Transverse colon (tissue), 4 donors: ENCODE measurements at places on chromosomes 11 and 22. TPM values are rescaled to one million over a fixed set of nuclear protein-coding genes. Genes with fewer than 3 reads are reported as not detected.

GRCh38 chr11:93728792-93729128 lies 12.5 kb downstream of the TAF1D start:
- no peak overlapping the region for H3K4me3 ChIP-seq
- peaks cover 15% of the 10 kb centered on the region for H3K4me1 ChIP-seq
- no peaks in the 10 kb centered on the region for H3K27me3 ChIP-seq

DNA sequence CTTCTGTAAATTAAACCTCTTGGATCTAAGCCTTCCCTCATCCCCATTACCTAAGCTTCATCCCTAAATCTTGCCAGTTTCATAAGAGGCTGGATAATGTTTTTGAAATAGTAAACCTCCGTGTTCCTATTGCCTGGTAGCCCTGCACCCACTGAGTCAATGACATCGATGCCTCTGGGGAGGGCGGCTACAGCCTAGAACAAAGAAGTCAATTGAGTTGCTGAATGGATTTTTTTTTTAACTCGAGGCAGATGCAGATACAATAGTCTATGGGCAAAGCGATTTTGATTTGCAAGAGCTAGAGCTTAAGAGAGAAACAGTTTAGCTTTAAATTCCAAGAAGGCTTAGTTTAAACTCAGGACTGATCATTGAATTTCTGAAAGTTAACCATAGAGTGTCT lies 121.3 kb downstream of the NECTIN1 start:
- no peaks in the 10 kb centered on the region for H3K4me1 ChIP-seq
- no peaks in the 10 kb centered on the region for H3K36me3 ChIP-seq
- H3K4me3 ChIP-seq = no peak overlapping the region
- no peak overlapping the region for H3K27ac ChIP-seq

DNA sequence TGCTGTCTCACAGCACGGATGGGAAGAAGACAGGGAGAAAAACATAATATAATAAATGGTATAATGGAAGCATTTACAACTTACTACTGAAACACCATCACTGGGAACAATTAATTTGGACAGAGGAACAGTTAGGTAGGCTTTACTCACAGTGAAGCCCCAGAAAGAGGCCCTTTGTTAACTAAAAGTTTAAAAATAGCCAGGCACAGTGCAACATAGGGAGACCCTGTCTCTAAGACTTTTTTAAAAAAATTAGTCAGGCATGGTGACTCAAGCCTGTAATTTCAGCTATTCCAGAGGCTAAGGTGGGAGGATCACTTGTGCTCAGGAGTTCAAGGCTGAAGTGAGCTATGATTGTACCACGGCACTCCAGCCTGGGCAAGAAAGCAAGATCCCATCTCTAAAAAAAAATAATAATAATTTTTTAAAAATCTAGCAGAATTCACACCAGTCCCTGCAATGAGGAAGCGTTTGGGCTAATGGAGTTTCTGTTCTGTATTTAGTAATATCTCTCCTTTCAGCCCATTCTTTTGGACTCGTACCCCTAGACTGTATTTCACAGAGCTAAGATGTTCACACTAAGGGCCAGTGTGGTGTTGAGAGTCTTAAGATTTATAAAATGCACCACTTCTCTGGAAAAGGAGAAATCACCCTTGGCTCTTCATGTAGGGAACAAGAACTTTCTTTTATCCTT lies 275.5 kb downstream of the SOX6 start:
- no peak overlapping the region for H3K27ac ChIP-seq
- peaks cover 2% of the 10 kb centered on the region for H3K4me1 ChIP-seq
- DNase-seq = no peak
- H3K27me3 ChIP-seq = no peaks in the 10 kb centered on the region
- no peak overlapping the region for H3K4me3 ChIP-seq
- H3K36me3 ChIP-seq = no peaks in the 10 kb centered on the region

DNA sequence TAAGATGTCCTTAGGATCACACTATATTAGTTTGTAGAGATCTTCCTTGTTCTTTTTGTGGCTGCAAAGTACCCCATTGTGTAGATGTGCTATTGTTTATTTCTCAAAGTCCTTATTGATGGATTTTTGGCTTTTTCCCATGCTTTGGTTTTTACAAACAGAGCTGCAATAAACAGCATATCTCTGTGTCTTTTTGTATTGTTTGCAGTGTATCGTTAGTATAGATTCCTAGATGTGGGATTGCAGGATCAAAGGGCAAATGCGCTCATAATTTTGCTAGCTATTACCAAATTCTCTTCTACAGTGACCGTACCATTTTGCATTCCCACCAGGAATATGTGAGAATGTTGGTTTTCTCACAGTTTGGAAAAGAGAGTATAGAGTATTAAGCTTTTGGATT lies 27.5 kb upstream of the FTH1 start:
- DNase-seq = no peak
- no peak overlapping the region for H3K4me3 ChIP-seq
- H3K27me3 ChIP-seq = no peaks in the 10 kb centered on the region
- no peaks in the 10 kb centered on the region for H3K36me3 ChIP-seq
- H3K4me1 ChIP-seq = no peaks in the 10 kb centered on the region

GRCh38 chr11:94504689-94505293 lies 7.5 kb upstream of the C11orf97 start:
- H3K27me3 ChIP-seq = no peaks in the 10 kb centered on the region
- H3K36me3 ChIP-seq = peaks cover 5% of the 10 kb centered on the region
- H3K4me1 ChIP-seq = no peaks in the 10 kb centered on the region
- no peak overlapping the region for H3K4me3 ChIP-seq
- DNase-seq = no peak

DNA sequence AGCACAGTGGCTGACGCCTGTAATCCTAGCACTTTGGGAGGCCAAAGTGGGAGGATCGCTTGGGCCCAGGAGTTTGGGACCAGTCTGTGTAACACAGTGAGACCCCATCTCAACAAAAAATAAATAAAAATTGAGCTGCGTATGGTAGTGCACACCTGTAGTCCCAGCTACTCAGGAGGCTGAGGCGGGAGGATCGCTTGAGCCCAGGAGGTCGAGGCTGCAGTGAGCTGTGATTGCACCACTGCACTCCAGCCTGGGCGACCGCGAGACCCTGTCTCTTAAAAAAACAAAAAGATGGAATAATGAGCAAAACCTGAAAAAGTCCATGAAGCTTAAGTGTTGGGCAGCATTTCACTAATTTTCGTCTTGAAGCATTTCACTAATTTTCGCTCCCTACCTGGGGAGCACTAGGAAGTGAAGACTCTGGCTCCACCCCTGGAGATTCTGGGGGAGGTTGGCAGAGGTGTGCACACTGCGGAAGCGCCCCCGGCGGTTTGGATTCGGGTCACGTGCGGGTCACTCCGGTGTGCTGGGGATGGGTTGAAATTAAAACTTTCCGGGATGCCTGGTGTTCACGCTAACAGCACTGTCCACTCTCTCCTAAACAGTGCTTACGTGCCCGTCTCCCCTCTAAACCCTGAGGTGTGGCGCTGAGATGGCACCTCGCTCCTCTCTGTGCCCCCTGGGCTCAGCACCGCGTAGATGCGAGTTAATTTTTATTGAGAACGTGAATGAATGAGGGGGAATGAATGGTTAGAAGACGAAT lies 906 bp upstream of the NAA40 start:
- no peaks in the 10 kb centered on the region for H3K36me3 ChIP-seq
- peak; percentile 32 for DNase-seq
- H3K27me3 ChIP-seq = no peaks in the 10 kb centered on the region
- H3K4me3 ChIP-seq = peak overlapping the region; percentile 26

- H3K27ac ChIP-seq = no peak overlapping the region
- no peaks in the 10 kb centered on the region for H3K27me3 ChIP-seq
- H3K4me3 ChIP-seq = no peak overlapping the region
Observed at GRCh38 chr11:22449441-22449840, 111.3 kb downstream of the SLC17A6 start.

- no peaks in the 10 kb centered on the region for H3K4me1 ChIP-seq
- no peak overlapping the region for H3K4me3 ChIP-seq
- H3K36me3 ChIP-seq = no peaks in the 10 kb centered on the region
Observed at GRCh38 chr11:19970944-19971343, 189.3 kb downstream of the DBX1 start.

GRCh38 chr11:18790883-18791206 lies 753 bp downstream of the PTPN5 start:
- H3K27me3 ChIP-seq = peaks cover 63% of the 10 kb centered on the region
- H3K27ac ChIP-seq = no peak overlapping the region
- peak overlapping the region; percentile 8 for H3K4me3 ChIP-seq
- no peaks in the 10 kb centered on the region for H3K4me1 ChIP-seq

DNA sequence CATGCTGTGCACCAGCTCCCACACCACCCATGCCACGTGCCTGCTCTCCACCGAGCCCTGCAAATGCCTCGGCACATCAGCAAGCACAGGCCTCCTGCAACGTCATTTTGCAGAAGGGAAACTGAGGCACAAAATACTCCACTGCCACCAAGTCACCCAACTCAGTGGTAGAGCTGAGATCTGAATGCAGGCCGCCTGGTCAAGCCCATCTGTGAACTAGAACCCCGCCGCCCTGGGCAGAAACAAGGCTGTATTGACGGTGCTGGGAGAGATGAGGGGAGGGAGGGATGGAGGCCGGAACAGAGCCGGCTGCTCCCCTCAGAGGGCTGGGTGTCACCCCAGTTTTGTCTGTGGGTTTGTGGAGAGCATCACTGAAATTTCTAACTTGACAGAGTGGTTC lies 81.4 kb downstream of the CDKN1C start:
- DNase-seq = peak; percentile 4
- no peak overlapping the region for H3K27ac ChIP-seq
- no peak overlapping the region for H3K4me3 ChIP-seq
- no peaks in the 10 kb centered on the region for H3K36me3 ChIP-seq

DNA sequence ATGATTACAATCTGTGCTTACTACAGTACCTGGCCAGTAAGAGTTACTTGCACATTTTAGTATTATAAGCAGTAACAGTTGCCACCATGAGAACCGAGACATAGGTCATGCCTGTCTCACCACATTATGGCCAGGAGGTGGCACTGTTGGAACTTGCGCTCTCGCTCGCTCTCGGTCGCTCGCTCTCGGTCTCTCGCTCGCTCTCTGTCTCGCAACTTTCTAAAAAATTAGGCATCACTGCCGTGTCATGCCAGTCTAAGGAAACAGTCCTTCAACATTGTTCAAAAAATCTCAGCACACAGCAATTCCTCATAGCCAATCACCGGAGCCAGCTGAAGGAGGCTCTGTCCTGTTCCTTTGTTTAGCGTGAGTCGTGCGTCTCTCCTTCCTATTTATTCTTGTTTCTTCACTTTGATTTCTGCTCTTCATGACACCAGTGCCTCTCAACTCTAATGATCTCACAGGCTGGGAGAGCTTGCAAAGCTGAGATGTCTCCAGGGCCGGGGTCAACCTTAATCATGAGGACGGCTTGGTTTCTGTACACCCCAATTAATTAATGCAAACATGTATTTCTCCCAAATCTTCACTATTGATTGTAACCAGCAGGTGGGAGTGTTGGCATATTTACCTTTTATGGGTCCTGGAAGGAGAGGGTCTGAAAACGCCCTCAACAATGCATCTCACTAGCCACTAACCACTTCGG lies 6.3 kb upstream of the ADAMTS8 start:
- H3K4me1 ChIP-seq = peaks cover 5% of the 10 kb centered on the region
- H3K27ac ChIP-seq = peak overlapping the region; percentile 73
- DNase-seq = peak; percentile 74
- H3K36me3 ChIP-seq = no peaks in the 10 kb centered on the region

- no peaks in the 10 kb centered on the region for H3K36me3 ChIP-seq
Observed at GRCh38 chr22:40919446-40919845, 31.7 kb upstream of the RBX1 start.

GRCh38 chr11:128911701-128912100 lies 20.5 kb downstream of the KCNJ5 start:
- H3K27ac ChIP-seq = no peak overlapping the region
- H3K27me3 ChIP-seq = no peaks in the 10 kb centered on the region
- no peaks in the 10 kb centered on the region for H3K4me1 ChIP-seq
- no peak overlapping the region for H3K4me3 ChIP-seq
- DNase-seq = no peak

GRCh38 chr11:69218946-69219720 lies 63.4 kb downstream of the SMIM38 start:
- H3K4me3 ChIP-seq = no peak overlapping the region
- H3K27ac ChIP-seq = no peak overlapping the region
- H3K4me1 ChIP-seq = no peaks in the 10 kb centered on the region
- H3K36me3 ChIP-seq = no peaks in the 10 kb centered on the region
- H3K27me3 ChIP-seq = no peaks in the 10 kb centered on the region
- DNase-seq = no peak

DNA sequence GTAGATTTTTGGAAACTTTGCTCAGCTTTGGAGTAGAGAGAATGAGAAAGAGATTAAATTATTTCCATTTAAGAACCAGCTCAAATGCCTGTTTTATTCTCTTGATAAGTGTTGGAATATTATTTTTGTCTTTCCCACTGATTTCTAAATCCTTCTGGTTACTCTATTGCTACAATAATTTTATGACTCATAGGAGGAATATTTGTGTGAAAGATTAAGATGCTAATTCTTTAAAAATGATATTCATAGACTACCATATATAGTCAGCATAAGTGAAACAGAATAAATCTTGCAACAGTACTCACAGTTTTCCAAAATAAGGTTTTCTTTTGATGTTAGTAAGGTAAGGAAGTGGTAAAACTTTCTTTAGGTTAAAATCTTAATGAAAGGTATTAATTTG lies 60.9 kb downstream of the YAP1 start:
- H3K27me3 ChIP-seq = no peaks in the 10 kb centered on the region
- H3K4me1 ChIP-seq = peaks cover 7% of the 10 kb centered on the region
- H3K36me3 ChIP-seq = no peaks in the 10 kb centered on the region
- H3K4me3 ChIP-seq = no peak overlapping the region

- H3K27me3 ChIP-seq = no peaks in the 10 kb centered on the region
- H3K4me3 ChIP-seq = no peak overlapping the region
- peak overlapping the region; percentile 71 for H3K27ac ChIP-seq
- DNase-seq = no peak
- peaks cover 62% of the 10 kb centered on the region for H3K4me1 ChIP-seq
- no peaks in the 10 kb centered on the region for H3K36me3 ChIP-seq
Observed at GRCh38 chr11:36316049-36316448, 20.0 kb downstream of the PRR5L start.

- no peaks in the 10 kb centered on the region for H3K4me1 ChIP-seq
- no peaks in the 10 kb centered on the region for H3K36me3 ChIP-seq
- no peak overlapping the region for H3K27ac ChIP-seq
Observed at GRCh38 chr22:31935961-31936635, 8.2 kb upstream of the YWHAH start.

Gene GPHA2
- total RNA-seq = not detected

Gene SCGB1D2
- total RNA-seq = not detected

Gene MS4A14
- 3.4 TPM for total RNA-seq

Gene PPM1F
- 16.5 TPM for total RNA-seq

Gene PRR33
- total RNA-seq = not detected

Gene RASD2
- 19.7 TPM for total RNA-seq

Gene SLC22A6
- total RNA-seq = not detected

Gene PHRF1
- 28.4 TPM for total RNA-seq

Gene ASPHD2
- total RNA-seq = 0.37 TPM

Gene SERPING1
- total RNA-seq = 122 TPM

Gene OR52H1
- total RNA-seq = 0.79 TPM

Gene KCTD21
- total RNA-seq = 16.8 TPM

Gene OR52E8
- not detected for total RNA-seq

Gene E2F8
- 0.64 TPM for total RNA-seq

Gene CNGA4
- total RNA-seq = not detected

Gene IGF2
- total RNA-seq = 19.8 TPM

Gene TSGA10IP
- total RNA-seq = not detected

Gene PPARA
- total RNA-seq = 71.4 TPM
